ENCODE measurements at places on chromosomes 5 and 9. TPM values are rescaled to one million over a fixed set of nuclear protein-coding genes. Genes with fewer than 3 reads are reported as not detected.

GRCh38 chr5:63089147-63089546 is 510.5 kb downstream of the LRRC70 start:
- H3K27ac ChIP-seq: no peak overlapping the region
- H3K4me3 ChIP-seq: no peak overlapping the region
- H3K27me3 ChIP-seq: no peaks in the 10 kb centered on the region

DNA sequence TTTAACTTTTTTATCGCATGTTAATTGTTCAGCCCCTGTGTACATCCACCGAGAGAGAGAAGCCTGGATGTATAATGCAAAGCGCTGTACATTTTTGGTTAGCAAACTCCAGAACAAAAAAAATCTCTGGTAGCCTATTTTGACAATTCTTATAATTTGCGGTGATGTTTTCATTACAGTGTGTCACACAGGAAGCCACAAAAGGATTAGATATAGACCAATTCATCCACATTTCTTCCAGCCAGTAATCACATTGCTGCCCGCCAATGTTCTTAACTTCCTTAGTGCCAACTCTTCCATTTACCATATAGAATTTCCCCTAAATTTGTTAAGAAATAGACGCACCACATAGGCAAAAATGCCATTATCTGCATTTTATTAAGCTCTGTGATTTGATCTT is 435.6 kb downstream of the EFNA5 start:
- DNase-seq: no peak
- no peaks in the 10 kb centered on the region for H3K4me1 ChIP-seq

- no peaks in the 10 kb centered on the region for H3K27me3 ChIP-seq
- peak overlapping the region; percentile 22 for H3K27ac ChIP-seq
- peaks cover 2% of the 10 kb centered on the region for H3K4me1 ChIP-seq
- H3K36me3 ChIP-seq: peaks cover 51% of the 10 kb centered on the region
- H3K4me3 ChIP-seq: no peak overlapping the region
These were observed 27.3 kb downstream of the PUM3 start for GRCh38 chr9:2816476-2817141.

GRCh38 chr5:31770998-31771397 is 132.1 kb downstream of the PDZD2 start:
- no peaks in the 10 kb centered on the region for H3K27me3 ChIP-seq
- H3K27ac ChIP-seq: no peak overlapping the region
- DNase-seq: no peak
- no peaks in the 10 kb centered on the region for H3K4me1 ChIP-seq

DNA sequence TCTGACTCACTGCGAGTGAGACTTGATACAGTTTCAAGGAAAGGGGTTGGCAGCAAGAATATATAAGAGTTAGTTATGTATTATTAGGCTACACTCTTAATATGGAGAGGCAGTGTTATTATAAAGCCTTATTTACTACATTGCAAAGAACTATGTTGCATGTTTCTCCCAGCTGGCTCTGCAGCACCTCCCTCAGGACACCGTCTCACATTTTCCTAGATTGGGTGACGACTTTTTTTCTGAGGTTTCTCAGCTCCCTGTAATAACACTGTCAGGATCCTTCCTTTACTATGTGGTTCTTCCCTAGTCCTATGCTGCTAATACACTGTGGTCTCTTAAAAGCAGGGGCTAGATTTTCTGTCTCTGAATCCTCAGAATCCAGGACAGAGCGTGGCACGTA is 153.7 kb downstream of the INSYN2B start:
- no peak overlapping the region for H3K27ac ChIP-seq
- H3K4me1 ChIP-seq: no peaks in the 10 kb centered on the region
- H3K4me3 ChIP-seq: no peak overlapping the region
- H3K27me3 ChIP-seq: no peaks in the 10 kb centered on the region
- peaks cover 43% of the 10 kb centered on the region for H3K36me3 ChIP-seq

- H3K36me3 ChIP-seq: peaks cover 44% of the 10 kb centered on the region
- DNase-seq: no peak
- no peak overlapping the region for H3K27ac ChIP-seq
- no peak overlapping the region for H3K4me3 ChIP-seq
- H3K4me1 ChIP-seq: no peaks in the 10 kb centered on the region
These were observed 23.6 kb upstream of the SLC6A3 start for GRCh38 chr5:1468629-1469527.

- H3K27me3 ChIP-seq: peaks cover 9% of the 10 kb centered on the region
- H3K27ac ChIP-seq: no peak overlapping the region
- no peaks in the 10 kb centered on the region for H3K36me3 ChIP-seq
These were observed 108.7 kb upstream of the EFNA5 start for GRCh38 chr5:107779437-107779836.

GRCh38 chr5:17312358-17312757 is 94.9 kb downstream of the BASP1 start:
- no peaks in the 10 kb centered on the region for H3K27me3 ChIP-seq
- no peak overlapping the region for H3K27ac ChIP-seq
- no peaks in the 10 kb centered on the region for H3K36me3 ChIP-seq

GRCh38 chr9:71752928-71753327 is 15.4 kb downstream of the CEMIP2 start:
- peaks cover 25% of the 10 kb centered on the region for H3K36me3 ChIP-seq
- no peak overlapping the region for H3K4me3 ChIP-seq
- H3K4me1 ChIP-seq: peaks cover 18% of the 10 kb centered on the region
- no peak overlapping the region for H3K27ac ChIP-seq

GRCh38 chr9:33419708-33420303 is 17.4 kb upstream of the AQP7 start:
- H3K4me3 ChIP-seq: no peak overlapping the region
- H3K36me3 ChIP-seq: no peaks in the 10 kb centered on the region
- H3K27ac ChIP-seq: no peak overlapping the region
- peaks cover 41% of the 10 kb centered on the region for H3K4me1 ChIP-seq
- peaks cover 6% of the 10 kb centered on the region for H3K27me3 ChIP-seq

- H3K27ac ChIP-seq: no peak overlapping the region
- H3K4me1 ChIP-seq: peaks cover 12% of the 10 kb centered on the region
- H3K36me3 ChIP-seq: no peaks in the 10 kb centered on the region
These were observed 53.9 kb downstream of the BARX1 start for GRCh38 chr9:93900971-93901861.

- no peaks in the 10 kb centered on the region for H3K4me1 ChIP-seq
- H3K36me3 ChIP-seq: no peaks in the 10 kb centered on the region
- no peak overlapping the region for H3K27ac ChIP-seq
- no peak overlapping the region for H3K4me3 ChIP-seq
- no peak for DNase-seq
These were observed 267.5 kb downstream of the ACTL7B start for GRCh38 chr9:108588246-108588645.

DNA sequence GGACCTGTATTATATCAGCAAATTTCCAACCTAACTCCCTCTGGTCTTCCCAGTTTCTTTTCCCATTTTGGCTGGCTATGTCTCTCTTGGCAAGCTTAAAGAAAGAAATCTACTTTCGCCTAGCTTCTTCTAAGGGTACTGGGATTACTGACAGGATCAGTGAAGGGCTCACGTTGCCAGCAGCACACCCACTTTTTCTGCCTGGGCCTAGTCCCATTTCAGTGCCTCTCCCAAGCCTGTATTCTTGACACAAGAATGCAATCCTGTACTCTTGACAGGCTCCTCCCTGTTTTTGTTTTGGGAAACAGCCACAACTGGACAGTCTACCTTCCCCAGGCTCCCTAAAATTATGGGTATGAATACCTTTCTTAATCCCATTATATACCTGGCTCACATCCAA is 170.5 kb downstream of the EPB41L4A start:
- no peak overlapping the region for H3K27ac ChIP-seq
- H3K4me3 ChIP-seq: no peak overlapping the region
- no peaks in the 10 kb centered on the region for H3K4me1 ChIP-seq
- no peaks in the 10 kb centered on the region for H3K36me3 ChIP-seq
- no peak for DNase-seq
- peaks cover 10% of the 10 kb centered on the region for H3K27me3 ChIP-seq

DNA sequence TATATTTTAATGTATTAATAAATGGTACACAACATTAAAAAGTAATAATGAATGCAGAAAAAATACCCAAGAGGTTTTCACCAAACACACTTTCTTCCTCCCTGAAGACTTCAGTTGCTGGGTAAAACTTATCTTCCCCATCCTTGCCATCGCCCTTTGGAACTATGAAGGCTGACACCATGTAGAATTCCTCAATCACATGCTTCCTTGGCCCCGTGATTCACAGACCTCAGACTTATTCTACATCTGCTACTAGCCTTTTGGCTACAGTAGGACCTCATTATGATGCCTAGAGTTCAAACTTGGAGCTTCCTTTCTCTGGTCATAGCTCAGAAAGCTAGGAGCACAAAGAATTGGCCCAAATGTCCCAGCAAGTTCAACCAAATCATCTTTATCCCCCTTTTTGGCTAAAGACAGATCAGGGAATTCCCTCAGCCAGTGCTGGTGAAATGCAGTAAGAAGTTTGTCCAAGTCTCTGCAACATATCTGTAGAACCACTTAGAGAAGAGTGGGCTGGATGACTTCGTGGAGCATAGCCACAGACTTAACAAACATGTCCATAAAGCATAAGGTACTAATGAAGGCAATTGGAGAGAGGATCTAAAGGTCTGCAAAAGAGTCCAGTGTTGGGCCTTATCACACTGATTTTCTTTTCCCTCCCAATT is 253.5 kb downstream of the SEC61B start:
- no peaks in the 10 kb centered on the region for H3K36me3 ChIP-seq
- H3K27ac ChIP-seq: no peak overlapping the region
- no peak for DNase-seq
- H3K4me3 ChIP-seq: no peak overlapping the region

- H3K4me3 ChIP-seq: no peak overlapping the region
- DNase-seq: no peak
- H3K27ac ChIP-seq: no peak overlapping the region
- H3K27me3 ChIP-seq: no peaks in the 10 kb centered on the region
- H3K4me1 ChIP-seq: no peaks in the 10 kb centered on the region
- H3K36me3 ChIP-seq: no peaks in the 10 kb centered on the region
These were observed 51.1 kb upstream of the SNX2 start for GRCh38 chr5:122723606-122724352.

GRCh38 chr5:141223112-141223783 is at the start of gene PCDHB14:
TSS of gene PCDHB14 (plus strand) at chr5:141223343. CDS start at chr5:141223506, 163 bp downstream.
- H3K27ac ChIP-seq: no peak within 1 kb of the TSS
- no peak within 1 kb of the TSS for H3K4me3 ChIP-seq
- H3K36me3 ChIP-seq: no peaks in the 10 kb centered on the region
- no peaks in the 10 kb centered on the region for H3K4me1 ChIP-seq
- H3K27me3 ChIP-seq: peaks cover 5% of the 10 kb centered on the region

- H3K27ac ChIP-seq: no peak overlapping the region
- no peak overlapping the region for H3K4me3 ChIP-seq
- peaks cover 28% of the 10 kb centered on the region for H3K36me3 ChIP-seq
- DNase-seq: no peak
- peaks cover 42% of the 10 kb centered on the region for H3K4me1 ChIP-seq
These were observed 40.0 kb downstream of the GALNT10 start for GRCh38 chr5:154230526-154230925.

- H3K36me3 ChIP-seq: peaks cover 39% of the 10 kb centered on the region
- no peaks in the 10 kb centered on the region for H3K27me3 ChIP-seq
- H3K27ac ChIP-seq: no peak overlapping the region
- no peak for DNase-seq
- no peak overlapping the region for H3K4me3 ChIP-seq
These were observed 6.5 kb downstream of the STOM start for GRCh38 chr9:121363622-121363961.

- H3K4me1 ChIP-seq: no peaks in the 10 kb centered on the region
- H3K27ac ChIP-seq: no peak overlapping the region
- no peak for DNase-seq
- H3K4me3 ChIP-seq: no peak overlapping the region
These were observed 57.8 kb upstream of the GLRX start for GRCh38 chr5:95880081-95880926.

DNA sequence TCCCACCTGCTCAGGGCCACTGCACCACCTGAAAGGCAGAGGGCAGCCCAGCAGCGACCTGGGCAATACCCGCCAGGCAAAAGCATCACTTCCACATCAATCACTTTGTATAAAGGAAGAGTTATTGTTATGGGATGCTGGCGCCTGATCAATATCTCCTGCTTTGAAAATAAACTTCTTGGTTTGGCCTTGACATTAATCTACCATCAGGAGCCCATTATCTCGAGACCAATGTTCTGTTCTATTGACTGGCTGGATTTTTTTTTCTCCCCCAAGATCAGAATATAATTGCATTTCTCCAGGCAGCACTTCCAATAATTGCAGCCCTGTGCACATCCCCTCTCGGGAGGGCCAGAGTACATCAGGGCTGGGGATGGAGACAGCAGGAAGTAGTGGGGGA is 44.4 kb upstream of the SAP30L start:
- H3K4me1 ChIP-seq: peaks cover 12% of the 10 kb centered on the region
- no peak overlapping the region for H3K27ac ChIP-seq
- no peak overlapping the region for H3K4me3 ChIP-seq
- peaks cover 2% of the 10 kb centered on the region for H3K36me3 ChIP-seq
- H3K27me3 ChIP-seq: no peaks in the 10 kb centered on the region

GRCh38 chr9:17083258-17083657 is 51.6 kb upstream of the CNTLN start:
- no peak overlapping the region for H3K4me3 ChIP-seq
- no peaks in the 10 kb centered on the region for H3K36me3 ChIP-seq
- H3K27ac ChIP-seq: no peak overlapping the region
- H3K4me1 ChIP-seq: no peaks in the 10 kb centered on the region
- DNase-seq: no peak

DNA sequence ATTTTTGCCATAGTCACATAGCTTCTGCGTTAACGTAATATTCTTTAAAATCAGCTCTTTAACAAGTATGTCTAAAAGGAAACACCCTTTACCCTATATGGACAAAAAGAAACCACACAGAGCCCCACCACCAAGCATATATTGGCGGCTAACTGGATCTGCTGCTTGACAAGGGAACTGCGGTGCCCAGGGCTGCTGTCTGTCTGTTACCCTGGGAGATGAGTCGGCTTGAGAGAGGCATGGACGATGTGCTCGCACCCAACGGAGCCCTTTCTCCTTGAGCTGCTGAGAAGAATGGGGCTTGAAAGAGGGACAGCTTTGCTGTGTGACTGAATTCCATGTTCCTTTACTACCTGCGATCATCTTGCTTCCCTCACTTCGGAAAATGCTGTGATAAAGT is 158.6 kb upstream of the SHB start:
- peaks cover 20% of the 10 kb centered on the region for H3K4me1 ChIP-seq
- peaks cover 7% of the 10 kb centered on the region for H3K27me3 ChIP-seq
- peak overlapping the region; percentile 58 for H3K4me3 ChIP-seq
- peak overlapping the region; percentile 16 for H3K27ac ChIP-seq
- no peaks in the 10 kb centered on the region for H3K36me3 ChIP-seq

Gene OLFM1
- total RNA-seq: not detected

Gene SIT1
- total RNA-seq: 213 TPM

Gene PSAT1
- total RNA-seq: 112 TPM

Gene BTNL3
- total RNA-seq: not detected

Gene DNLZ
- 21.6 TPM for total RNA-seq

Gene KCTD16
- not detected for total RNA-seq

Gene CARTPT
- total RNA-seq: not detected

Gene FOXI1
- not detected for total RNA-seq

Gene STPG3
- not detected for total RNA-seq

Gene PCDHGB5
- total RNA-seq: 0.16 TPM

Gene EGFL7
- 1.9 TPM for total RNA-seq

Gene GFRA3
- total RNA-seq: 0.18 TPM

Gene ZNF474
- total RNA-seq: not detected

Gene PCDHGA5
- total RNA-seq: 0.11 TPM
